GM06990 (cell line): ENCODE measurements at places on chromosomes 1 and 21.
A peak's percentile ranks its signal among the peaks of the same experiment; 100 is the strongest.

DNA sequence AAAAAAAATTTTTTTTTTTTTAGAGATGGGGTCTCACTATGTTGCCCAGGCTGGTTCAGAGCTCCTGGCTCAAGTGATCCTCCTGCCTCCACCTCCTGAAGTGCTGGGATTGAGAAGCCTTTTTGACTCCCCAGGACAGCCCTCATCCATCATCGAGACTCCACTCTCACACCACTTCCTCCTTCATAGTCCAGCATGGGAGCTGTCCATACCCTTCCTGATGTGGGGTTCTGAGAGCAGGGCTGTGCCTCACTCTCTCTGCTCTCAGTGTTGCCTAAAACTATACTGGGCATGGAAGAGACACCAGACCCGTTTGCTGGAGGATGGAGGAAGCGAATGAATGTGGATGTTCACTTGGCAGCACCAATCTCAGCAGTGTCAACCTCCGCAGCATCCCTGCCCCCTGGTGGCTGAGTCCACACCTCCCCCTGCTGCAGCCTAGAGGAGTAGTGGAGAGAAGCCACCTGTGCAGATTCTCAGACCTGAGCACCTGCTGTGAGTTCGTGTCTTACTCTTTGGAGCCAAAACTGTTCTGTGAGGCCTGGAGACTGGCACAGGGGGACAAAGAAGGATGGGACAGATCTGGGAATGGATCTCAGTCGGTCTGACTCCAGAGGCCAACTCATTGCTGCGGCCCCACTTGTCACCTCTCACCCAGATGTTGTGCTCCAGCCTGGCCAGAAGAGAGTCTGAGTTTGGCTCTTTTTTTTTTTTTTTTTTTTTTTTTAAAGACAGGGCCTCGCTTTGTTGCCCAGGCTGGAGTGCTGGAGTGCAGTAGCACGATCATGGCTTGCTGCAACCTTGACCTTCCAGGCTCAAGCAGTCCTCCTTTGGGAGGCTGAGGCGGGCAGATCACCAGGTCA, 17.7 kb downstream of the TINAGL1 start:
- DNase-seq, result peak; percentile 64

DNA sequence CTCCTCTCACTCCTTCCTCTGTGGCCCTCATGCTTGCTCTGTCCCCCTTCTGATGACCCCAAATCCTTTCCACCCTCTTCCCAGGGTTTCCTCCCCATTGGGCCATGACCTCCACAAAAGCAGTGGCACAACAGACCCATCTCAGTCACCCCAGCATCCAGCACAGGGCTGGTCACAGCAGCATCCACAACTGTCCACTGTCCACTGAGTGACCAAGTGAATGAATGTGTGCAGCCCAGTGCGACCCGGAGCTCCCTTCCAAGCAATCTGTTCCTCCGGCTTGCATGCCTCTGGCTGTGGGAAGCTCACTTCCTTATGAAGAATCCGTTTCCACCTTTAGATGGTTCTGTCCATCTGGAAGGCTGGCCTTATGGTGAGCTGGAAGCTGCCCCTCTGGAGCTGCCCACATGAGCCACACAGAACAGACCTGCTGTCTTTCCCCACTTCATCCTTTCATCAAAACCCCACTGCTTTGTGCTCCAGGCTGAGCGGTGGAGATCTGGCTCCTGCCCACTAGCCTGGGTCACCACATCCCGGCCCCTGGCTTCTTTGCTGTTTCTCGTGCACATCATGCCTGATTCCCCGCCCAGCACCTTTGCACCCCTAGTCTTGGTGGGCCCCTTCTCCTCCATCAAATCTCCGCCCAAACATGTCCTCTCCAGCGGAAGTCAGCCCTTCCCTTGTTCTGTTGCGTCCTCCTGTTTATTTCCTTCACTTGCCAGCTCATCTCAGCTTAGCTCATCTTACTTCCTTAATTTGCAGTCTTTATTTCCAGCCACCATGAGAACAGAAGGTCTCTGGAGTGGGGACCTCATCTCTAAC, 56.4 kb downstream of the EDN2 start:
- DNase-seq, result no peak

DNA sequence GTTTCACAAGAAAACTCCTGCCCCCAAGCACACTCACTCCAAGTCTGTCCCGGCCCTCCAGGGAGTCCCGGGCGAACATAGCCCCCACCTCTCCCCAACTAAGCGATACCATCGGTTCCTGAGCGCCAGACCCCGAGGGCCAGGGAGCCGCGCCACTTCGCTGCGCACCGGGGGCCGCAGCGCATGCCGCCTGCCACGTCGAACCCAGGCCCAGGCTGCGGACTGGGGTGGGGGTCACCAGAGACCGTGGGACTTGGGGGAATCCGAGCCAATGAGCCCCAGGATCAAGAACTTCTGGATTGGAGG, 801 bp downstream of the RSPO1 start:
- DNase-seq, result no peak

GRCh38 chr1:152458384-152459185, 44.5 kb upstream of the CRNN start:
- DNase-seq, result peak; percentile 27

DNA sequence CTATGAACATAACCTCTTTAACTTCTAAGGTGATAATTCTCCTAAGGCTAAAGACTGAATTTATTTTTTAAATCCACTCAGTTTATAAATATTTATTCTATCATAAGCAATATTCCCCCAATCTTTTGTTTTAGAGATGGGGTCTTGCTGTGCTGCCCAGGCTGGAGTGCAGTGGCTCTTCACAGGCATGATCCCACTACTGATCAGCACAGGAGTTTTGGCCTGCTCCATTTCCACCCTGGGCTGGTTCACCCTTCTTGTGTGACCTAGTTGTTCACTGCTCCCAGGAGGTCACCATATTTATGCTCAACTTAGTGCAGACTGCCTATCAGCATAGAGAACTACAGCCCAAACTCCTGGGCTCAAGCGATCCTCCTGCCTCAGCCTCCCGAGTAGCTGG, 38.6 kb downstream of the LPGAT1 start:
- DNase-seq, result no peak

DNA sequence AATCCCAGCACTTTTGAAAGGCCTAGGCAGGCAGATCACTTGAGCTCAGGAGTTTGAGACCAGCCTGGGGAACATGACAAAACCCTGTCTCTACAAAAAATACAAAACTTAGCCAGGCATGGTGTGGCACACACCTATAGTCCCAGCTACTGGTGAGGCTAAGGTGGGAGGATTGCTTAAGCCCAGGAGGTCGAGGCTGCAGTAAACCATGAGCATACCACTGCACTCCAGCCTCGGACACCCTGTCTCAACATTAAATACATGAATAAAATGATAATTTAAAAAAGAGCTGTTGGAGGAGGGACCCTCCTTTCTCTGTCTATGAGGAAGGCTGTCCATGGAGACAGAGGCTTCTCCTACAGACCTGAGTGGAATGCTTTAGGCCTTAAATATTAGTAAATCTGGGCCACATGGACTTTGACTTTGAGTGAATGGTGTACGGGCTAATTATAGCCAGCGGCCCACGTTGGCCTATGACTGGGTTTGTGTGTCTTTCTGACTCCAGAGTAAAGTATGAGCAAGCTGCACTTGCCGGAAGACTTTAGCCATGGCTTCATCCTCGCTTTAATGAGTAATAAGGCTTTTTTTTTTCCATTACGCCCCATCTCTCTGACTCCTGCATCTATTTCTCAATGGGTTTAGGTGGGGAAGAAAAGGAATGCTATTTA, 21.3 kb downstream of the RAB3B start:
- DNase-seq, result no peak

GRCh38 chr1:117036018-117036461, 24.1 kb upstream of the TTF2 start:
- no peak for DNase-seq
